Activated CD4-positive, alpha-beta T cell treated with anti-CD3 and anti-CD28 coated beads for 4 hours (primary cell): ENCODE measurements at places on chromosomes 1 and 21.
A peak's percentile ranks its signal among the peaks of the same experiment; 100 is the strongest.

DNA sequence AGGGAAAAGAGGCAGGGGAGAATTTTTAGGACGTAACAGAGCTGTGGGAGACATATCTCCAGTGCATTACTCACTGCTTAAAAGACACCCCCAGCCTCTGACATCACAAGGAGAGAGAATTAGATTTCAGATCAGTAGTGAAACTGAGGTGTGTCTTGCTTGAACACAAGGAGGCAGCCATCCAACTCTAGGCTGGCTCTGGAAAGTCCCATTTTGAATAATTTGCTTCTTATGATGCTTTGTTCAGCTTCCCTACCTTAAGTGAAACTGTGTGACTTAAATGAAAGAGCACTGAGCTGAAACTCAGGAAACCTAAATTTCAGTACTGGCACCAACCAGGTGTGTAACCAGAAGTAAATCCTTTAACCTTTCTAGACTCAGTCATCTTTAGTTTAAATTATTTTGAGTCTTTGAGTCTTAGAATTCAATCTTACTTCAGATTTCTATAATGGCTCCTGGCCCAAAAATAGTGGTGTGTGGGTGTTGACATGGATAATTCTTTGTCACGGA, 251.6 kb upstream of the SGIP1 start:
- DNase-seq, result peak; percentile 78

- DNase-seq, result no peak
Measured at GRCh38 chr1:180646547-180646946, 14.7 kb downstream of the XPR1 start.

GRCh38 chr1:57127976-57128375, 162.2 kb upstream of the C8B start:
- DNase-seq, result no peak

- DNase-seq, result no peak
Measured at GRCh38 chr1:230632273-230632873, 9.9 kb upstream of the COG2 start.

- DNase-seq, result no peak
Measured at GRCh38 chr1:204333427-204333826, 26.3 kb downstream of the PLEKHA6 start.

- DNase-seq, result no peak
Measured at GRCh38 chr1:46804027-46804889, 5.4 kb downstream of the CYP4B1 start.

- no peak for DNase-seq
Measured at GRCh38 chr1:219412772-219413171, 200.1 kb downstream of the ZC3H11B start.

DNA sequence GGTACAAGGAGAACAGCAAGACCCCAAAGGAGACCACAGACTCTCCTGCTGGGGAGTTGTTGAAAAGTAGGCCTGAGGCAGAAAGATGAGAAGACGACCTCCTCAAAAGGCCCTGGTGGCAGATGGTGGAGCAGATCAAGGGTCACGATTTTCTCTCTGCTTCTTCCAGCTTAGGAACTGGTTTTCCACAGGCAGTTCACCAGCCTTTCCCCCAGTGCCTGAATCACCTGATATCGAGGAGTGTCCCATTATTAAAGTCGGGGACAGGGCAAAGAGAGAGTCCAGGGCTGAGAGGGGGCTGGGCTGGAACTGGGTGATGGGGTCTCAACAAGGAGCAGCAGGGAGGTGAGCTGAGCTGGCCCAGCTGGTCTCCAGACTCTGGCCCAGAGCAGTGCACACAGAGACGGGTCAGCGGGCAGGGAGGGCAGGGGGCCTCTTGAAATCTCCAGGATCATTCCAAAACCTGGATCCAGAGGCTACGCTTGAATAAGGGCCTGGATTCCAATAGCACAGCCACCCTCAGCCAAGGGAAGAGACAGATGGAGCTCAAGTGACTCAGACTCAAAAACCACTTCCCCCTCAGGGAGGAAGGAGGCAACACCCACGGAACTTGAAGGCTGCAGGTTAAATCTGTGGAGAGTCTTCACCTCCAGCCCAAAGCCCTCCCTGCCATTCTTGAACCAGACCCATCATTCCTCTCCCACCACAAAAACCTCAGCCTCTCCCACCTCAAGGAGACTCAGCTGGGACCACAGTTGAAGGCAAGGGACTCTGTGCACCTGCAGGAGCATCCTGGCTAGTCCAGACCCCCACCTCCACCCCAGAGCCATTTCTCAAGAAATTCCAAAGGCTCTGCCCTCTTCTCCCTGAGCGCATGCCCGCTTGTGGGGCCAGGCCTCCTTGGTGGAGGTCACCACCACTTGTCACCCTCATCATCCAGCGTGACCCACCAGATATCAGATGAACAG, at the start of gene S100A5:
Gene S100A5 (minus strand): TSS at position 541 of the 968 bp plus-strand sequence. CDS start 743 bp downstream, outside the sequence.
- DNase-seq, result peak; percentile 67

GRCh38 chr1:78667939-78668338, 18.3 kb downstream of the IFI44 start:
- DNase-seq, result no peak

DNA sequence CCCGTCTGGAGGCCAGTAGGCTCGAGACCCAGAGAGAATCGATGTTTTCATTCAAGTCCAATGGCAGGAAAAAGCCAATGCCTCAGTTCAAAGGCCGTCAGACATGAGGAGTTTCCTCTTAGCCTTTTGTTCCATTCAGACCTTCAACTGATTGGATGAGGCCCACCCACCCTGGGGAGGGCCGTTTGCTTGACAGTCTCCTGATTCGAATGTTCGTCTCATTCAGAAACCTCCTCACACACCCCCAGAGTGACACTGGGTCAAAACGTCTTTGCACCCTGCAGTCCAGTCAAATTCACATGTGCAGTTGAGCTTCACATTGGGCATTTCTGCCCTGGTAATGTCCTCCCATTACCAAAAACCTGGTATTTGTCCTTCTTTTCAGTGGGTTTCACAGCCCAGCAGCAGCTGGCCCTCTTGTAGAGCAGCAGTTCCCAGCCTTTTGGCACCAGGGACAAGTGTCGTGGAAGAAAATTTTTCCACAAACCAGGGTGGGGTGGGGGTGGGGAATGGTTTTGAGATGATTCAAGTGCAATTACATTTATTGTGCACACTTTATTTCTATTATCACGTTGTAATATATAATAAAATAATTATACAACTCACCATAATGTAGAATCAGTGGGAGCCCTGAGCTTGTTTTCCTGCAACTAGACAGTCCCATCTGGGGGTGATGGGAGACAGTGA, 40.1 kb downstream of the RSPH1 start:
- no peak for DNase-seq

DNA sequence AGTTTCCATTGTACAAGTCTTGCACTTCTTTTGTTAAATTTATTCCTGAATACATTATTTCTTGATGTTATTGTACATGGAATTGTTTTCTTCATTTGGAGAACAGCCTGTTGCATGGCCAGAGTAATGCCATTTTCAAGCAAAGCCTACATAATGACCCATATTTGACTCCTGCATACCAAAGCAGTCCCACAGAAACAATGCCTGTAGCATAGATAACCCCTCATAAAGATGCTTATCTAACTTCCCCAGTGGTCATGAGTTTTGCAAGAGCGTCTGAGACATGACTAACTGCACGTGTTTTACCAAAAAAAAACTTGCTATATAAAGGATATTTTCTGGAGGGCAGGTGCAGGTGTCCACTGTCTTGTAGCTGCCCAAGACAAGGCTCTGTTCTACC, 30.3 kb upstream of the RLF start:
- no peak for DNase-seq

DNA sequence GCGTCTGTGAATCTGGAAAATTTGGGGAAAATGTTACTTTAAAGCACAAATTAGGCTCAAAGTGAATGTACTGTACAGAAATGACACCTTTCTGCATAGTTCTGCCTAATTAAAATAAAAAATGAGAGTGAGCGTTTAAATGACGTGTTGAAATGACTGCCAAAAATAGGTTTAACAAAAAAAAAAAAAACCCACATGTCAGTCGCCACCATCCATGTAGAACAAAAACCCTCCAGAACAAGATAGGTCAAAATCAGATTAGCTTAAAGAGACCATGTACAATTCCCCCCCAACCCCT, 745 bp downstream of the PARP1 start:
- no peak for DNase-seq

GRCh38 chr21:44291936-44292811, 6.5 kb downstream of the AIRE start:
- no peak for DNase-seq

- DNase-seq, result no peak
Measured at GRCh38 chr1:170872663-170873062, 62.7 kb upstream of the MROH9 start.

DNA sequence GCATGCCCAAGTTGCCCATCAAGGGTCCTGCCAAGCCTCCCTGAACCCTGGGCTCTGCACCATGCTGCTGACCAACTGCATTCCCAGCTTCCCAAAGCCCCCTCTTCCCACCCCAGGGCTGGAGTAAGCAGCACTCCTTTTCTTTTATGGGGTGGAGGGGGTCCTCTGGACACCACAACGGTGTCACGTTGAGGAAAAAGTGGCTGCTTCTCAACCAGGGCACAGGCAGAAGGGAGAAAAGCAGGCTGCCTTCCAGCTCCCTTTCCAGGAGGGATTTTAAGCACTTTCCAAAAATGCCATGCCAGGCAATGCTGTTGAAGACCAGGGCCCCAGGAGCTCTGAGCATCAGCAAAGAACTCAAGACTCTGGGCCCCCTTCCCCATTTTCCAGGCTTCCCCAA, 691 bp downstream of the RIMS3 start:
- DNase-seq, result no peak

GRCh38 chr1:214438075-214438474, 113.3 kb downstream of the PTPN14 start:
- no peak for DNase-seq

GRCh38 chr1:3471356-3472087, 17.1 kb downstream of the ARHGEF16 start:
- no peak for DNase-seq

- DNase-seq, result no peak
Measured at GRCh38 chr1:167922611-167923074, 8.7 kb upstream of the ADCY10 start.

DNA sequence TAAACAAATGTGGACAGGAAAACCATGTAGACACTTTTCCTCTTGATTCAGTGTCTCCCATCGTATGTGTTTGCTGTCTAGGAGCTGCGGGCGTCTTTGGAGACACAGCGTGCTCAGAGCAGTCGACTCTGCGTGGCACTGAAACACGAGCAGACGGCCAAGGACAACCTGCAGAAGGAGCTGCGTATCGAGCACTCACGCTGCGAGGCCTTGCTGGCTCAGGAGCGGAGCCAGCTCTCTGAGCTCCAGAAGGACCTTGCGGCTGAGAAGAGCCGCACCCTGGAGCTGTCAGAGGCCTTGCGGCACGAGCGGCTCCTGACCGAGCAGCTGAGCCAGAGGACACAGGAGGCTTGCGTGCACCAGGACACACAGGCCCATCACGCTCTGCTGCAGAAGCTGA, 27.2 kb upstream of the DIP2A start:
- DNase-seq, result no peak

DNA sequence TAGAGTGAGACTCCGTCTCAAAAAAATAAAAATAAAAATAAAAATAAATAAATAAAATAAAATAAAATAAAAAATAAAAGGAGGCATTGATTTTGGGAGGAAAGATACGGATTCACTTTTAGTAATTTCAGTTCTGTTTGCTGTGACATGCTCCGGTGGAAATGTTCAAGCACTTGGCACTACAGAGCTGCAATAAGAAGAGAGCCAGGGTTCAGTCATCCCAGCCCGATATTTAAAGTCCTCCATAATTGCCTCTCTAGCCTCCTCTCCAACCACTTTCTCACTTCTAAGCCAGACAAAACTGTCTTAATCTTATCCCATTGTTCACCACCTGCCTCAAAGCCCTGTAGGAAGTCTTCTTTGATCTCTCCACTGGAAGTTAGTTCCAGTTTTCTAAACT, 55.0 kb upstream of the MACF1 start:
- DNase-seq, result no peak

GRCh38 chr1:22428672-22429071, 23.0 kb upstream of the ZBTB40 start:
- DNase-seq, result peak; percentile 24

DNA sequence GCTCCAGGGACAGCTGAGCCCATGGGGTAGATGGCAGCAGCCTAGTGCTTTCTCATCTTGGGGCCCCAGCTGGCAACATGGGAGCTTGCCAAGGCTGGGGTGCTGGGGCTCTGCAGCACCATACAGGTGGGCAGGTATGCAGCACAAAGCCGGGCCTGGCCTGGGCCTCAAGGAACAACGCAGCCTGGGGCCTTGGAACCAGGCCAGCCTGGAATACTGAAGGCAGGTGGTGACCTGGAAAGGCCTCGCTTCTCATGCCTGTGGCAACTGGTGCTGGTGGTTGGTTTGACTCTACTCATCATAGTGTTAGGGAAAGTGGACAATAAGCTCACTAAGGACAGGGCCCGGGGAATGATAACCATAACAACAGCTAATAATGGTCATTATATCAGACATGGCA, 27.0 kb upstream of the SDHB start:
- no peak for DNase-seq

DNA sequence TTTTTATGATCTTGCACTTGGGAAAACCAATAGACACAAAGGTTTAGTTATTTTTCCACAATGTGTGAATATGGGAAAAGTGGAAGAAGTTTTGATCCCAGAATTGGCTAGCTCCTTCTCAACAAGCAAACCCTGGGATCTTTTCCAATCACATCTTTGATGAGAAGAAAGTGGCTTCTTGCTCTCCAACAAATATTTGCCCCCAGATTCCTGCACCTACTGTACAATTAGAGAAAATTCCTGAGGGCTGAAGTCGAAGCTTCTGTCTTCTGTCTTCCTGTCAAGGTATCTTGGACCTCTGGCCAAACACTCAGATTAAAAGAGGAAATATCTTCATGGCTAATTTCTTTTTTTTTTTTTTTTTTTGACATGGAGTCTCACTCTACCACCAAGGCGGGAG, 113.1 kb upstream of the SLC45A1 start:
- no peak for DNase-seq

GRCh38 chr1:1894354-1895059, 3.6 kb upstream of the GNB1 start:
- DNase-seq, result no peak

DNA sequence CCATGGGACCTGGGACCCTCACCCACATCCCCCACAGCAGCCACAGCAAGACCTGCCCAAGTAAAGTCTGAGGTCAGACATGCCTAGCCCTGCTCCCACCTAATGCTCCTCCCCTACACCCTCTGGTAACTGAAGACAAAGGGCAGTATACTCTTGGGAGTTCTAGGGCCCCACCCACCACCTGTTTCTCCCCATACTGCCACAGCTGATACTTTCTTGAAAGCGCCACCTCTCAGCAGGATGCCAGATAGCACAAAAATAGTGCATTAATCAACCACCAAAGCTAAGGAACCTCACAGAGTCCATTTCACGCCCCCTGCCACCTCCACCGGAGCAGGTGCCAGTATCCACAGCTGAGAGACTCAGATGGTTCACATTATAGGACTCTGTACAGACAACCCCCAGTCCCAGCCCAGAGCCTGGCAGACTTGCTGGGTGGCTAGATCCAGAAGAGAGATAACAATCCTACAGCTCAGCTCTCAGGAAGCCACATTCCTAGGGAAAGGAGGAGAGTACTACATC, 238.1 kb downstream of the LRRC40 start:
- no peak for DNase-seq

DNA sequence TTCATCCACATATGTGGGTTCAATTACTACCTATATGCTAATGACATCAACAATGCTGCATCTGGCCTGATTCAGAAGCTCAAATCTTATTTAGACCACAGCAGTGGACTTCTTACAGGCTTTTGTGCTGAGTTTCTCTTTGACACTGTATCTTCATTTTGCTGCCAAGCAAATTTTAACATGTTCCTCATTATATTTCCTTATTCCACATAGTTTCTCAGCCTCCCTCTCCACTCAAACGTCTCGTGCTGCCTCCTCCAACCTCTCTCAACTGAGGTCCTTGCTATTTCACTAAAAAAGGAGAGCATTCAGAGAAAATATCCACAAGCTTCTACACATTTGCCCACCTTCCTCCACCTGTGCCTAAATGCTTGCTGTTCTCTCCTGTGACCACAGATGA, 6.5 kb downstream of the TDRKH start:
- no peak for DNase-seq
